Stimulated activated CD4-positive, alpha-beta T cell treated with anti-CD3 and anti-CD28 coated beads, Interleukin-1b, Interleukin-23, amount 100 ng/mL, for 1 hour (primary cell): ENCODE measurements at places on chromosomes 5 and 9.

DNA sequence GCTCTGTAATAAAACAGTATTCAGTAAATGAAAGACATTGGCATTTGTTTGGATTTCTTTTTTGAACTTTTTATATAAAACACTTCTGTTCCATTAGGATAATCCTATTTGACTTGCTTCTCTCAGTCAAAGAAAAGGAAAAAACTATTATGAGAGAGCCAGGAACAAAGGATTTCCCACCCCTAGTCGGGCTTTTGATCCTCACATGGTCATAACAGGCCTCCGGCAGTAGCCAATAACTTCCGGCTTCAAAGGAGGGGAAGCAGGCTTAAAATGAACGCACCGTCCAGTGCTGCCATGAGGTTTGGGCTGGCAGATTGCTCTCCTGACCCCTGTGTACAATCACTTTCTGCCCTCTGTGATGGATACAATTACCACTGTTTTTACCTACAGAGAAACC, 209.3 kb downstream of the ZNF608 start:
- no peak for DNase-seq

GRCh38 chr9:114775121-114775520, 30.7 kb downstream of the TNFSF15 start:
- no peak for DNase-seq

DNA sequence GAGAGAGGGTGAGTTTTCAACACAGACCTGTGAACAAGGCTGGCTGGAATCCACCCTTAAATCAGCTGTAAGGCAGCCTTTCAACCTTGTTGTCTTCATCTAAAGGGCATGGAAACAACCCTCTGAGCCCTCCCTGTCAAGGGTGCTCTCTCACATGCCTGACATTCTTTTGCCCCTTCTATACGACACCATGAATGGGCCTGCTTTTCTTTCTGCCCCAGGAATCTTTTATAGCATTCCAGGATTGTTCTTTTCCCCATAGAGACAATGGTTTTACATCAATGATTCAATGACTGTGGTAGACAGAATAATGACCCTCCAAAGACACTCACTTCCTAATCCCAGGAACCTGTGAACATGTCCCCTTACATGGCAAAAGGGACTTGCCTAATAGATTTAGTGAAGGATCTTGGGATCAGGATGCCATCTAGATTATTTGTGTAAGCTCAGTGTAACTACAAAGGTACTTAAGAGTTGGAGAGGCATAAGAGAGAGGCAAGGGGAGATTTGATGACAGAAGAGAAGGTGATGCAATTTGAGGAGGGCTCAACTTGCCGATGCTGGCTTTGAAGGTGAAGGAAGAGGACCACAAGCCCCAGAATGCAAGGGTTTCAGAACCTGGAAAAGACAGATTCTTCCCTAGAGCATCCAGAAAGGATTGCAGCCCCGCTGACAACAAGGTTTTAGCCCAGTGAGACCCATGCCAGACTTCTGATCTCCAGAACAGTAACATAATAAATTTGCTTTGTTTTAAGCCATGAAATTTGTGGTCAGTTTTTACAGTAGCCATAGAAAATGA, 29.2 kb upstream of the HMHB1 start:
- no peak for DNase-seq

- no peak for DNase-seq
Observed at GRCh38 chr5:164010900-164011299, 505.5 kb downstream of the MAT2B start.

DNA sequence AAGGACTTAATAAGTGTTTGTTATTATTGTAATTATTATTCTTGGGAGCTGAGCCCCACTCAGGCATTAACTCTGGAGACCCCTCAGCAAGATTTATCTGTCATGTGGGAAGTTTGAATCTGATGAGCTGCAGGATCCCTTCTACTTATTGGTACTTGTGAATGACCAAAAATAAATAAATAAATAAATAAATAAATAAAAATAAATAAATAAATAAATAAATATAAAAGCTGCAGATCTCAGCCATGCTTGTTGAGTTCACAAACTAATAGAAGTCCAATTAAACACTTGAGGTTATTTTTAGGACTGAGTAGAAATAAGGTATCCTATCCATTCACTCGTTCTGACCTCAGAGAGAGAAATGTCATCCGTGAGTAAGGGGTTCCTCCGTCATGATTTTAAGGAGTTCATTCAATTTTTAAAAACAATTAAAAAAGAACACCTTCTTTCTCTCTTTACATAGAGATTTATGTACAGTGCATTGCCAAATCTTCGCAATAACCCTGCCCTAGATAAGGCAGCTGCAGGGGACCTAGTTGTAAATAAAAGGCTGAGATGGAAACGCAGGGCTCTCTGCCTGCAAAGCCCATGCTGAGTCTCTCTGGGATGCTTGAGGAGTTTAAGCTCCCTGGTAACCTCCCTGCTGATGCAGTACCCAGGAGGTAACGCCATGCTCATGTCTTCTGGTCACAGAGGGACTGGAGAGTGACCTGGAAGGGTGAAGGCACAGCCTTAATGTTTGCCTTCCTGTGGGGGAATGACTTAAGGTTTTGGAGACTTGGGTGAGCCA, 1.2 kb downstream of the EFCAB9 start:
- no peak for DNase-seq

DNA sequence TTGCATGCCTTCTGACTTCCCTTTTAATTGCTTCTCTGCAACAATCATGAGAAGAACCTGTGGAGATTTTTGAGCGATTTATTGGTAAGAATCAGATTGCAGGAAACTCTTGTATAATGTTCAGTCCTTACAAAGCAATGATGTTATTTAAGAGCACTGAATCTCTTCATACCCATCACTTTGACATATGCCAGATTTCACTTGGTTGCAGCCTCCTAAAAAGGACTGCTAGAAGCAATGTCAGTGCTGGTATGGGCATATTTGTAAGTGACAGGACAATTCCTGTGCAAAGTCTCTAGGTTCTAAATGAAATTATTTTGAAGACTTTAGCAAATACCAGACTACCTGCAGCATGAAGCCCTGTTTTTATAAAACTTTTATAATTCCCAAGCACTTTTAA, 2272.7 kb upstream of the WWC1 start:
- no peak for DNase-seq

DNA sequence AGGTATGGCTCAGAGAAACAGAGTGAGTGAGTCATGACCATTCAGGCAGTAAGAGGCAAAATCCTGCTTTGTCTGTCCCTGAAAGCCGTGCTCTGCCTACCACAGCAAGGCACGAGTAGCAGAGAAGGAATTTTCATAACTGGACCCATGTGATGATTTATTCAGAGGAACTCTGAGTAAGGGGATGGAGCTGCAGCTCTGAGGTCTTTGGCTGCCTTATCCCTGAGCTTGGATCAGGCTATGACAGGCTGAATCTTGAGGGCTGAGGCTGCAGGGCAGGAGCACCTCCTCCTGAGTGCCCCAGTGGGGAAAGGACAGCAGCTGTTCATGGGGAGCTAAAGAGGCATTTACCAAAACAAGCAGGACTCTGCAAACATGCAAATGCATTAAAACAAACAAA, 183.4 kb downstream of the PAPPA start:
- DNase-seq: no peak

DNA sequence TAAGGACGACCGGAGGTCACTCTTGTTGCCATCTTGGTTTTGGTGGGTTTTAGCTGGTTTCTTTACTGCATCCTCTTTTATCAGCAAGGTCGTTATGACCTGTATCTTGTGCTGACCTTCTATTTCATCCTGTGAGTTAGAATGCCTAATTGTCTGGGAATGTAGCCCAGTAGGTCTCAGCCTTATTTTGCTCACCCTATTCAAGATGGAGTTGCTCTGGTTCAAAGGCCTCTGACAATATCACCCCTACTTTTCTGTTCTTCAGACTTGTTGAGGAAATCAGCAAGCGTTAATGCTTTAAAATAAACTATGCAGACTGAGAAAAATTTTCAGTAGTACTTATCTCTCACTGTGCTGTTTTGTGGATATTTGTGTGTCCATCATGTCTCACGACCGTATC, 92.6 kb downstream of the MTRR start:
- no peak for DNase-seq

DNA sequence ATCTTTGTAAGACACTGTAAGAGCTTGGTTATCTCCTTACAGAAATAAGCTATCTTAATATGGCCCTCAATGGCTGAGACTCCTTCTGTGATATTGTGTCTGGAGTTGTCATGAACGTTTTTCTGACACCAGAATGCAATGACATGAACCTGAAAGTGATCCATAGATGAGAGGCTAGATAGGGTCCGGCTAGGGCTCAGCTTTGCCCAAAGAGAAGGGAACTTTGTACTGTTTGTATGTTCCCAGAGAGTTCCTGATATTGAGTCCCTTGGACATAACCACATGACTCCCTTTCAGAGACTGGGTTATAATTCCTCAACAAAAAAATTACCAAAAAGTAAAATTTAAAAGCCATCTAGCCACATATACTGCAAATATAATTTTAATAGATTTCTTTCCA, 575.8 kb upstream of the CLINT1 start:
- no peak for DNase-seq

- no peak for DNase-seq
Observed at GRCh38 chr5:87258507-87258906, 9.2 kb upstream of the RASA1 start.

DNA sequence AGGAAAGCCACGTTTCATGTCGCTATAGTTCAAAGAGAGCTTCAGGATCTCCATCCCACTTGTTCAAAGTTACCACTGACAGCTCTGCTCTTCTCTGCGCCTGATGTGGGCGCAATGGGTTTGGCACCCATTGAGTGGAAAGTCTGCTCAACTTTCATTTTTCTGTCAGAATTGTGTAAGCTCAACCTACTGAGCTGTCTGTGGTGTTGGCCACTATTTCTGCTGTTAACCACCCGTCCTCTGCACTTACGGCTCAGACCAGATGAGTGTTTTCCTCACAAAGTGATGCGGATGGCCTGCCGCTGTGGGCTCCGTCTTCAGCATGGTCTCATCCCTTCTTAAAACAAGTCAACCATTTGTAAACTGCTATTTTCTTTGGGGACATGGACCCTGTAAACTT, 131.2 kb downstream of the WNK2 start:
- no peak for DNase-seq

DNA sequence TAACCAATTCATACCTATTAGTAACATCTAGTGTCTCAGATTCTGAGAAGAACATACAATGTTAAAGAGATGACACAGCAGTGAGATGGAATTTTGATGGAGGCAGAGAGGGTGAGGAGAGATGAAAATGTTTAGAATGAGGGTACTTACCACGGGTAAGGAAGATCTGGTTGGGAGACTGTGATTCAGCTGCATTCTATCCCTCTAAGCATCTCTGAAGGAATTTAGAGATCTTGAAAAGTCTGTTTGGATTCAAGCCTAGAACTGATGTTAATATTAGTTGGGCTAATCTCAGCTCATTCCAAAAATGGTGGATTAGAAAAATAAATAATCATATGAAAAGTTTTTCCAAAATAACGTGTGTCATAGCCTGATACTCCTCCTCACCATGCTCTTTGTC, 191.5 kb upstream of the CLINT1 start:
- DNase-seq: no peak

- no peak for DNase-seq
Observed at GRCh38 chr5:127891942-127892341, 188.8 kb downstream of the CCDC192 start.

GRCh38 chr5:65066387-65067146, 297.8 kb downstream of the CWC27 start:
- no peak for DNase-seq

DNA sequence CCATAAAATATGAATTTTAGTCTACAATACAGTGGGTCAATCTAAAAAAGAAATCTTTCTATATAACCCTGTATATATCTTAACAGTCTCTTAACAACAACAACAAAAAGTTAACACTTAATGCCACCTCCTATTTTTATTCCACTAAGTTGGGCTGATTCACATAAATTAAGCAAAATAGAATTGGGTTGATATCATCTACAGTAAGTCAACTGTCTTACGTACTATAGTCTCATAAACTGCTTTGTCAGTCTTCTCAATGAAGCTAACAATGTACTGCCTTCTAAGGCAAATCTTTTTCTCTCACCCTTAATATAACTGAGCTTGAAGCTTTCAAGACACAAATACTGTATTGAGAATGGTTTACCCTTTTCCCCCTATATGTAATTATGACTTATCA, 185.7 kb downstream of the ADAMTS6 start:
- DNase-seq: no peak
